ENCODE measurements at places on chromosomes 6 and 20. TPM values are rescaled to one million over a fixed set of nuclear protein-coding genes. Genes with fewer than 3 reads are reported as not detected.

DNA sequence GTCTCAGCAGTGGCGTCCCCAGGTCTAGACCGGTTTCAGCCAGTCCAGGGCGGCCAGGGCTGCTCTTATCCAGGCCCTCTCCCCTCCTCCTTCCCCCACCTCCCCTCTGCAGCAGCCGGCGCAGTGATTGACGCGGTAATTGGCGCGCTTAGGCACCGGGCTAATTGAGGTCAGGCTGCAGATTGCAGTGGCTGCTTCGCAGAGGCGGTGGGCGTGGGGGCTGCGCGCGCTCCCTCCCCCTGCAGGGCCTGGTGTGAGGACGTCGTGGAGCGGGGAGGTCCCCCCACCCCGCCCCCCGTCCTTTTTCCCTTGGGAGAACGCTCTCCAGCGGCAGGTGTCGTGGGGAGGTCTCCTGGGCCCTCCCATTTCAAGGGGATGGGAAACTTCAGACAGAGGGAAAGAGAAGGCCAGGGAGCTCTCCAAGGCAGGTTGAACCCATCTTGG, 70.4 kb upstream of the BLCAP start:
- no peak for DNase-seq

DNA sequence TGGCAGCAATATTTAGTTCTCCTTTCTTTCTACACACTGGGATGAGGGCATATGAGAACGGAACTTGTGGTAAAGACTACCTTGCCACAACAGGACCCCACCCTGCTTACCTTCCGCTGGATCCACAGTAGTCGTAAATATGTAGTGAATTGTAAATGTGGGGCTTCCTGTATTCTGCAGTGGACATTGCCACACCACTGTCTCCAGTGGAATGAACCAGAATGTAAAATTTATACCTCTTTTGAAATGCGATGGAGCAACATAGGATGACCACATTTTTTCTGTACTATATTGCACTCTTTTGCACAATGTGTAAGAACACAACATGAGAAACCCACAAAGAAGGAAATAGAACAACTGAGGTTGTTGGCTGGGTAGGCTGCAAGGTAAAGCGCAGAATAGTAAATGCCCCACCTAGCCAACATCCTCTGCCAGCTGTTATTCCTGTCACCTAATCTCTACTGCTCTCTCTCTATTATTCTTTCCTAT, 16.1 kb upstream of the RIPOR2 start:
- no peak for DNase-seq

- DNase-seq, result no peak
These were observed 218.8 kb upstream of the RNF24 start for GRCh38 chr20:4234128-4234527.

- no peak for DNase-seq
These were observed 68.6 kb downstream of the EPHA7 start for GRCh38 chr6:93350774-93351173.

GRCh38 chr20:62104791-62105345, 17.4 kb upstream of the LSM14B start:
- DNase-seq, result no peak

DNA sequence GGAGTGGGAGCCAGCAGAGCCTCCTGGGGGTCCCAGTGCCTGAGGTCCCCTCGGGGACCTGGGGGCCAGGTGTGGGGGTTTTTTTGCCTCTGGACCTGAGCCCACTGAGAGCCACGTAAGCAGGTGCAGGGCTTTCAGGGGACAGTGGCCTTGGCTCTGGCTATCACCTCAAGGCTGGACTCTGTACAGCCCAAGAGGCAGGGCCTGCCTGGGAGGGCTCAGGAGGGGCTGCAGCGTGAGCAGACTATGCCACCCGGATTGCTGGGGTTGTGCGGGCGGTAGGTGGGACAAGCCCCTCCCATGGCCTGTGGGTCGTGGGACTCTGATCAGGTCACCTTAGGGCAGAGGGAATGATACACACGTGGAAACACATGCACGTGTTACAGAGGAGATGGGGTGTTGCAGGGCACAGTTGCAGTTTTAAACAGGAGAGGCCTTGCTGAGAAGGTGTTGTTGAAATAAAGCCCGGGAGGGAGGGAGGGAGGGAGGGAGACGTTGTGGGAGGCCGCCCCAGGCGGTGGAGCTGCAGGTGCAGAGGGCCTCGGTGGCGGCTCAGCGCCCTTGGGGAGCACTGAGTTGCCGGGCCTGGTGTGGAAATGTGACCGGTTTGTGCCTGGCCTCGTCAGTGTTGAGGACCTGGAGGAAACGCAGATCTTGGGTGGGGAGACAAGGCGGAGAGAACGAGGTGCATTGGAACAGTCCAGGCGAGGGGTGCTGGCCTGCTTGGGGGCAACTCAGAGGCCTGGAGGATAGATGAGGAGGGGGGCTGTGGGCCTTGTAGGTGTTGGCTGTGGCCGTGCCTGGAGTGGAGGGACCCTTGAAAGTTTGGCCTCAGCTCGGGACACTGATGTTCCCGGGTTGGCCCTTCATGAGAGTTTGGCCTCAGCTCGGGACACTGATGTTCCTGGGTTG, 2.3 kb downstream of the TCEA2 start:
- no peak for DNase-seq

DNA sequence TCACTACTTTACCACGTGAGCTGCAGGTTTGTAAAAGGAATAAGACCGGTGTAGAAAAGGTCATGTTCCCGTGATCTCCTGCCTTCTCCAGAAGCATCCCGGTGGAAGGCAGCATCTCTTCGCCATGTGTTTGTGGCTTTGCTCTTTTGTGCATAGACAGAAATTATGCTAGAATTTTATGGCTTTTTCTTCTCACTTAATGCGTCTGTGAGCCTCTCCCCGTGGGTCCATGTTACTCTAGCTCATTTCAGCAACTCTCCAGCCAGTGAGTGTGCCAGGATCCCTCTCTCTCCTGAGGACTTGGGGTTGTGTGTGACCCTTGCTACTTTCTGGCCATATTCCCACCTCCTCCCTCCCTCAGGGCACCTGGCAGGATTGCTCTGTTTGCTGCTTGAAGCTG, 289.5 kb downstream of the CDH4 start:
- no peak for DNase-seq

GRCh38 chr6:22544476-22544875, 24.9 kb upstream of the HDGFL1 start:
- DNase-seq, result no peak

DNA sequence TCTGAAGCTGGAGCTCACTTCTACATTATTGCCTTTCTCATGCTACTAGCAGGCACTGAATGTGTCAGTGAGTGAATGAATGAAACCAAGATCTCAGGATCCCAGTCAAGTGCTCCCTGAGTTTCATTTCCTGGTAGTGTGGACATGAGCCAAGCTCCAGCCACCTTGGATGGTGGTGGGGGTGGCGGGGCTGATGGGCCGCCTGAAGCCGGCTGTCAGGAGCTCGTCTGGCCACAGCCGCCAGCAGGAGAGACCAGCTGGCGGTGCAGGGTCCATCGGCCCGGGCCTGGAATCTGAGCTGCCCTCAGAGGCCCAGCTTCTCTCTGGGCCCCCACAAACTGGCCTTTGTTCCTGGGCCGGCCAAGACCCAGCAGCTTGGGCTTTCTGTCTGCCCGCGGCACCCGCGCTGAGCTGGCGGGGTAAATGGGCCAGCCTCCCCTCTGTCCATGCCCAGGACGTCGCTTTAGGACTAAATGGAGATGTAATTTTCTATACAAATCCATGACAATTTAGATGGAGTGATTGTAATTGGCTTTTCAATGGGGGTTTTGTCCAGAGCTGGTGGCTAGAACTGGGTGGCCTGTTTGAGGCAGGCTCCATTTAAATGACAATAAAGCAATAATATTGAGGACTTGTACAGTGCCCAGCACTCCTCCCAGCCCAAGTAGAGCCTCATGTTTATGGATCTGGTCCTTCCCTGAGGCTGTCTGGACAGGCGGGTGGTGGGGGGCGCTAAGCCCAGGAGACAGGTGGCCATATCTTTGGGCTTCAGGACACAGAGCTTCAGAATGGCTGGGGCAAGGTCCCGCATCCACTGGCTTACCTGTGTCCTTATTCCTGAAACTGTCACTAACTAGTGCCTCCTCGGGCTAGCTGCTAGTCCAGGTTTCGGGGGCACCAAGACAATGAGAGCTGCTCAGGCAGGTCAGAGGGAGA, 43.5 kb downstream of the NOL4L start:
- DNase-seq, result no peak

DNA sequence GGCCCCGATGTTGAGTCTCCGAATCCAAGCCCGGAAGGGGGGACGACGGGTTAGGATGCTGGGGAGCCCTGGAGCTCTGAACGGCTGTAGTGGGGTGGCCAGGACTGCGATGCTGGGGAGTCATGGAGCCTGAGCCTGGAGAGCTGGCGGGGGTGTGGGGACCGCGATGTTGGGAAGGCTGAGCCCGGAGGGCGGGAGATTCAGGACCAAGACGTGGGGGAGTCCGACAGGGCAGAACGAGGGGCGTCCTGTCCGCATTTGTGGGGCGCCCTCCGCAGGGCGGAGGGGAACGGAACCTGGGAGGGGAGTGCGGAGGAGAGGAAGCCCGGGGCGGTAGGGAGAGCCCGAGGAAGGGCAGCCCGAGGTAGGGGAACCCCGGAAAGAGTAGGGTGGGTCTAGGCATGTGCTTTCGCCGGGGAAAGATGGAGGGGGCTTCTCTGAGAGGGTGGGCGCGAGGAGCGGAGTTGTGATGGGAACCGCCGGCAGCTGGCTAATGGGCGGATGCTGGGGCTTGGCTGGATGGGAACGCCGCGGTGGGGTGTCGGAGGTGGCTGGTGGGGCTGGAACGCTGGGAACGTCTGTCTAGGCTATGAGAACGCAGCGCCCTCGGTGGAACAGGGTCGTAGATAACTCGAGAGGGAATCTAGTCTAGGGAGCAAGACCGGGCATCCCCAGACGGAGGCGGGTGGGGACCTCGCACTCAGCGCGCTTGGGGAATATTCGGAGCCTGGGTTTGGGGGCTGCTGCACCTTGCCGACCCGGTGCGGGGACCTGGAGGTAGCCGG, 684 bp downstream of the PAQR8 start:
- DNase-seq, result no peak

SPO11 gene
- not detected for total RNA-seq

MATN4 gene
- 0.33 TPM for total RNA-seq

SIRPG gene
- not detected for total RNA-seq

AGPAT4 gene
- 8.4 TPM for total RNA-seq

BFSP1 gene
- total RNA-seq, result 5.8 TPM
